ENCODE measurements at places on chromosomes 1 and 21. TPM values are rescaled to one million over a fixed set of nuclear protein-coding genes. Genes with fewer than 3 reads are reported as not detected.

- DNase-seq: no peak
Observed at GRCh38 chr1:221118176-221118937, 239.1 kb downstream of the HLX start.

DNA sequence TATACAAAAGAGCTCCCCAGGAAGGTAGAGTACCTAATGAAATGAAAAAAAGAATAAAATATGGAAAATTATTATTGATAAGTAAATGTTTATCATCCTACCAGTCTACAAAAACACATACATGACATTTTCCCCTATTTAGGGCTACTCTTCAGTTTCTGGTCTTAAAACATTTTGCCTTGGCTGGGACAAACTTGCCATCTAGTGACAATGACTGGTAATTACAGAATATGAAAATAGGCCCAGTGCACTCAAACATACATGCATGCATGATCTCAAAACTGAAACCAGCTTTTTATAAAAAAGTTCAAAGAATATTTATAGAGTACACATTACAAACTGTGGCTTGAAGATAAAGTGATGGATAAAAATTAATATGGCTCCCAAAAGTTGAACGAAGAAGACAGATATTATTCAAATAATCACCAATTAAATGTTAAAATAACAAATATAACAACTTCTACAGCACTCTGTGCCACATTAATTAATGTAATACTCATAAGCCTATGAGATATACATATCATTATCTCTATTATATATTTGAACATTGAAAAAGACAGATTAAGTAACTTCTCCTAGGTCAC, 10.5 kb upstream of the RNPC3 start:
- no peak for DNase-seq

DNA sequence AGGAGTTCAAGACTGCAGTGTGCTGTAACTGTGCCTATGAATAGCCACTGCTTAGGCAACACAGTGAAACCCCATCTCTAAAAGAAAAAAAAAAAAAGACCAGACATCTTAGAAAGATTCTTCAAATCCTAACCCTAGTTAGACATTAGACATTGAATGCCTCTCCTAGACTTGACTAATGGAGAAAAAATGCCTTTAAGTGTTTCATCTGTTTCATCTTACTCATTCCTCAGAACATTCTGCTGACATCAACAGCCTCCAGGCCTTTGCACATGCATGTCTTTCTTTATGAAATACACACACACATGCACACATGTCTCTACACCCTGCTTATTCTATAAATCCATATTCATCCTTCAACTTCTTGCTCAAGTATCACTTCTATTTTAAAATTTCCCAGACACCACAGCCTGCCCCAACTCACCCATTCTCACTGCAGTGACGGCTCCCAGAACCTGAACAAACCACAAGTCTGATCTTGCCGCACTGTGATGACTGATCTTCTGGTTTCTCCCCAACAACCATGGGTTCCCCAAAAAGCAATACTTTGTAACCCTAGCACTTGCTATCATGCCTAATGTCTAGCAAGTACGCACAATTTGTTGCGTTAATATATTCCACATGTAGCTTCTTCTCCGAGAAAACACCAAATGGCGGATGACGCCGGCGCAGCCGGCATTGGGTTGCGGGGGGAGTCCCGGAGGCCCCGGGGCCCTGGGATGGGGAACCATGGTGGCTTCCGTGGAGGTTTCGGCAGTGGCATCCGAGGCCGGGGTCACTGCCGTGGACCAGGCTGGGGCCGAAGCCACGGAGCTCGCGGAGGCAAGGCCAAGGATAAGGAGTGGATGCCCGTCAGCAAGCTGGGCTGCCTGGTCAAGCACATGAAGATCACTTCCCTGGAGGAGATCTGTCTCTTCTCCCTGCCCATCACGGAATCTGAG, 37.4 kb downstream of the LRRC52 start:
- DNase-seq: no peak

- no peak for DNase-seq
Observed at GRCh38 chr1:211247921-211248320, 11.2 kb upstream of the RCOR3 start.

- no peak for DNase-seq
Observed at GRCh38 chr1:54754045-54754444, 10.3 kb downstream of the PARS2 start.

DNA sequence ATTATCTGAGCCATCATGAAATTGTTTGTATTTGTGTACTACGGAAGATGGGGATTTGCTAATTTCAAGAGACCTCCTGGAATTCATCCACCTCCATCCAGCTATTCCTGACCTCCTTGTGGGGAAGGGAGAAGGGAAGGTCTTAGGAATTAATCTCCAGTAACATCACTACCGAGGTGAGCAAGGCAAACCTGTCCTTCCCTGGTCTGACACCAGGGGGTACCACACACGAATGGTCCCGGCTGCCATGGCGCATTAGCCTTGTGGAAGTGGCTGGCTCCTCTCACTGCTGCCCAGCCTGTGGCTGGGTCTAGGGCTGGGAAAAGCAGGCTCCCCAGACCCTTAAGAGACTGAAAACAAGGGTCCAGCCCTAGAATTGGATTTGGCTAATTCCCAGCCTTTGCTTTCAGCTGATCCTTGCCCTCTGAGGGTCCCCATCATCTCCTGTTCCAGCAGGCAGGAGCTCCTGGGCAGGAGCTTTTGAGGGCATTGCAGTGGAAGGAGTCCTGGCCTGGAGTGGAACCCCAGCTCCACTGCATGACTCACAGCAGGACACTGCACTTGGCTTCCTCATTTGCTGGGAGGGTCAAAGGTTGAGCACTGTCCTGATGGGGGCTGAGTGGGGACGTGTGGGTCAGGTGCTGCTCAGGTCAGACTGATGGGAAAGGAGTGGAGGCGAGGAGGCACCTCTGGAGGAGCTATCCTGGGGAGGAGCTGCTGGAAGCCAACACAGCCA, 34.8 kb downstream of the RIMS3 start:
- DNase-seq: no peak

ELF3 gene
- 9.8 TPM for total RNA-seq

GRCh38 chr1:245771511-245772281, 616.9 kb downstream of the KIF26B start:
- no peak for DNase-seq
